ENCODE measurements at places on chromosomes 6 and 20.

- no peak for DNase-seq
Measured at GRCh38 chr20:61818746-61819573, 246.7 kb downstream of the TAF4 start.

GRCh38 chr6:89290401-89291155 lies 24.5 kb downstream of the GABRR2 start:
- no peak for DNase-seq

DNA sequence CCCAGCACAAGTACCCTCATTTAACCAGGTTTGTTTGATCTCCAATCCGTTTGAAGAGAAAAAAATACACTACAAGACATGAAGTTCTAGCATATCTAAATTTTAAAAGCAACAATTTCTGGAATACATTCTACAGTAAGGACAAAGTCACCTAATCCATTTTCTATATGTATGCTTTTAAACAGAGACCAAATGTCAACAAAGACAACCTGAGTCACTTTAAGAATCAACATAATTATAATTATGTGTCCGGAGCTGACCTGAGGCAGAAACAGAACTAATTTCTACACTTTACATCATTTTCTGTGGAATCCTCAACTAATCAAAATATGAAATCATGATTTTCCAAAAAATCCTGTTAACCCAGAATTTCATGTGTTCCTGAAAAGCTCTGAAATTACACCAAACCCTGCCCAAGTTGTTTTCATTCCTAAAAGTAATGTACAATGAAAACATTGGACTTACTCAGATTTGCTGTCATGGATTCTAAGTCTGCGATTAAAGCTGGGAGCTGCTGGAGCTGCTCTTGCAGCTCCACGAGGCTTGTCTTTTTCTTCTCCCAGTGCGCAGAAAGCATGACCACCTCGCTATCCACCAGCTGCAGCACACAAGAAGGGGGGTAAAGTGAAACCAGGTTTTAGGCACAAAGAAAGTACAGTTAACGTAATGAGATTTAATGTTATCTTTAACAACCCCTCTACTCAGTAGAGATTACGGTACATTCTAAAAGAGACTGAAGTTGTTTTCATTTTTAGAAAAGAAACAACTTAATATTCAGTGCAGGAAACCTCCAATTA lies 35.8 kb downstream of the DTNBP1 start:
- DNase-seq = no peak

GRCh38 chr20:59646487-59646886 lies 42.1 kb downstream of the PHACTR3 start:
- no peak for DNase-seq

DNA sequence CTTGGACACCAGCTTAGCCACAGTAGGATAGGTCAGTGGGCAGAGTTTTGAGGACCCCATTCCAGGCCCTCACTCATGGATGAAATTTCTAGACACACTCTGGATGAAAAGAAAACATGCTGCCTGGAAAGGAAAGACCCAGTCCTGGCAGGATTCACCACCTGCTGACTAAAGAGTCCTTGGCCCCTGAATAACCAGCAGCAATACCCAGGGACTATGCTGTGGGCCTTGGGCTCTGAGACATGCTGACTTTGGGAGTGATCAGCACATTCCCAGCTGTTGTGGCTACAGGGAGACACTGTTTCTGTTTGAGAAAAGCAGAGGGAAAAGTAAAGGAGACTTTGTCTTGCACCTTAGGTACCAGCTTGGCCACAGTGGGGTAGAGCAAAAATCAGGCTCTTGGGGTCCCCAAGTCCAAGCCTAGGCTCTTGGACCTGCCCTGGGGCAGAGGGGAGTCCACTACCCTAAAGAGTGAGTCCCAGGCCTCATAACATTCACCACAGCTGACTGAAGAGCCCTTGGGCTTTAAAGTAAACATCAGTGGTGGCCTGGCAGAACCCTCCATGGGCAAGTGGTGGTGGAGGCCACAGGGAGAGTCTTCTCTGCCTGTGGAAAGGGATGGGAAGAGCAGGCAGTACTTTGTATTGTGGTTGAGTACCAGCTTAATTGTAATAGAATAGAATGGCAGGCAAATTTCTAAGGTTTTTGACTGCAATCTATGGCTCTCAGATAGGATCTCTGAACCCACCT lies 516.8 kb downstream of the BCKDHB start:
- no peak for DNase-seq

- no peak for DNase-seq
Measured at GRCh38 chr20:24547967-24548366, 78.5 kb downstream of the SYNDIG1 start.

DNA sequence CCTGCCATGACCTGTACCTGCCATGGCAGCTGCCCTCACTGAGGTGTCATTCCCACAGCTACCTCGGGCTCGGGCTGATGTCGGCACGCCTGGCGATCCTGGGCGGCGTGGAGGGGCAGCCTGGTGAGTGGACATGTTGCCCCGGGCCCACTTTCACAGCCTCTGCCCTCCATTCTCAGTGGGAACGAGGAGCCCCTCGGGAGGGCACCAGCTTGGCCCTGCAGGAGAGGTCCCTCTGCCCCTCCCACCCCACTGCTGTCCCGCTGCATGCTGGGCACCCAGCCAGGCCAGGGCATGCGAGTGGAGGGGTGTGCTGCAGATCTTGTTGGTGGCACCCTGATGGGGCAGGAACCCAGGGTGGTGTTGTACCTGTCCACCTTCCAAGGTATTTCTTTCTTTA lies 23.0 kb downstream of the ENTPD6 start:
- DNase-seq = no peak

- no peak for DNase-seq
Measured at GRCh38 chr6:19865178-19865577, 28.0 kb downstream of the ID4 start.

DNA sequence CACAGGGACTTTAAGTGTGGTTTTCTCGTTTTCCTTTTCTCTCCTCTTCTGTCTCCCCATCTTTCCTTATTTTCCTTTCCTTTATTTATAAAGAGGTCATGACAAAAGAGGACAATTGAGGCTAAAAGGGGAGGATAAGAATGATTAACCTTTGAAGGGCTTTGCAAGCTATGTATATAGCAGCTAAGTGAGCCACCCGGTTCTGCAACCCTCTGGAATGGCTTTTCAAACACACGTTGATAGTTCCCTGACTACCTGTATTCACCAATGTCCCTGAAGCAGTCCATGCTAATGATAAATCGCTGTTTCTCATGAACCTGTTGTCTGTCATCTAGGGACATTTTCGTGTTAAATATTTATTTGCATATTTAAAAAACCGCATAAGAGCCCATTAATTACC lies 124.4 kb upstream of the RALGAPA2 start:
- DNase-seq = no peak

- no peak for DNase-seq
Measured at GRCh38 chr6:81734081-81734480, 18.4 kb downstream of the TENT5A start.

DNA sequence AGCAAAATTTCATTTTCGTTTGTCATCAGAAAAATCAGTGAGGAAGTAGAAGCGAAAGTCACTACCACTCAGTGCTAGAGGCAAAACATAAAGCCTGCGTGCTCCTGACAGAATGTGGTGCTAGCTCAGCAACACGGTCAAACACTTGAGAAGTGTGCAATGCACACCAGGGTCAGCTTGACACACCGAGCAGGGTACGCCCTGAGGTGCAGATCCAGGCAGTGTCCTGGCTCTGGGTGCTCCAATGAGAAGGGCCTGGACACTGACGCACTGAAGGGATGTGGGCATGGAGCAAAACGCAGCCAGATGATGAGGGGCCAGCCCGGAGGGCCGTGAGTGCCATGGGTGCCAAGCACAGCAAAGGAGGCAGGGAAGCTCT lies 5.9 kb downstream of the RNASET2 start:
- DNase-seq = no peak

DNA sequence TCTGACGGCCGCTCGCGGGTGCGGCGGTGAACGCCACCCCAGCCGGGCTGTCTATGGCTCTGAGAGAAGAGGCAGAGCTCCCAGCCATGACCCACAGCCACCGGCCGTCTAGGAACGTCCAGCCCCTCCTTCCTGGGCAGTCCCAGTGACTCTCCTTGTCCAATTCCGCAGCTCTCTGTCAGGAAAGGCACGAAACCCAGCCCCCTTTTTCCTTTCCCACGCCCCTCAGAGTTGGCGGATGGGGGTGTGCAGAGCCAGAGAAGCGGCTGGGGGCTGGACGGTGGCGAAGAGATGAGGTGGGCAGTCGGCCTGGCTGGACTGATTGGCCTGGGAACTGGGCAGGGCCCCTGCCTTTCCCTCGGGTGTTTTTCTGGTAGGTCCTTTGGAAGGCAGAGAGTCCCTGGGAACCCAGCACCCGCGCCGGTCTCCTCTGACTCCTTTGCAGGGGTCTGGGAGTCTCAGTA lies 1.5 kb downstream of the EBF4 start:
- no peak for DNase-seq

GRCh38 chr6:167049275-167049674 lies 50.1 kb downstream of the CEP43 start:
- no peak for DNase-seq

DNA sequence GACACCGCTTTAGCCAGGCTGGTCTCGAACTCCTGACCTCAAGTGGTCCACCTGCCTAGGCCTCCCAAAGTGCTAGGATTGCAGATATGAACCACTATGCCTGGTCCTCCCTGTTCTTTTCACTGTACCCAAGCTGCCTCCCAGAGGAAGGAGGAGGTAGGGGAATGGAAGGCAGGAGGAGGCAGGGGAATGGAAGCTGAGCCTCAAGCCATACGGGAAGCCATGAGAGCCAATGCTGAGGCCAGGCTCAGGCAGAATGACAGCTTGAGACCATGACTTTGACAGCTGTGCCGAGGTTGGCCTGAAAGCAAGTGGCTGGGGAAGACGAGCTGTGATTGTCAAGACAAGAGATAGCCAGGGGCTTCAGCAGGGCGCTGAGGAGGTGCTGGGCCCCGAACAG lies 13.6 kb upstream of the ZNF335 start:
- DNase-seq = no peak

DNA sequence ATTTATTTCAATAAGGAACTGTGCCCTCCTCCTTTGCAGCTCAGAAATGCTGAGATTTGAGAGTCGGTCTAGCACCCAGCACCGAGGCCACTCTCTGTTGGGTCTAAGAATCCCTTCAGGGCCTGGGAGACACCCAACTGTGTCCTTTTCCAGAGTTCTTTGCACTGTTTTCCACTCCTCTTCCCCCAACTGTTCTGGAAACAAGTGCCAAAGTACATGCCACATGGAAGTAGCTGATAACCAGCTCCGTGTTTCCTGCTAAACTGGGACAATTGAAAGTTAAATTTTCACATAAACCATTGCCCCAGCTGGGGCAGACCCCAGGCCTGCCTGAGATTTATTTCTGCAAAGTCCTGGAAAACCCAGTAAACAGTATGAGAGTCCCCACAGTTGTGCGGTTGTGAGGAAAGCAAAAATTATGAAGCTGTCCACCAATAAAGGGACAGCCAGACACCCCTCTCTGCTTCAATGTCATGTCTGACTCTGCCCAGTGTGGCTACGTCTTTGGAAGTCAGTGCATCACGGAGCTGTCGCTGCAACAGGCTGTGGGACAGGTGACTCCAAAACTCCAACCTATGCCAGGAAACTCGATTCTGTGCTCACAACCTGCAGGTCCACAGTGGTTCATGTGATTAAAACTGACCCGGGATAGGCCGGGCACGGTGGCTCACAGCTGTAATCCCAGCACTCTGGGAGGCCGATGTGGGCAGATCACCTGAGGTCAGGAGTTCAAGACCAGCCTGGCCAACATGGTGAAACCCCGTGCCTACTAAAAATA lies 178.0 kb upstream of the AFDN start:
- DNase-seq = no peak

- DNase-seq = no peak
Measured at GRCh38 chr6:106844930-106845329, 129.6 kb downstream of the CD24 start.

DNA sequence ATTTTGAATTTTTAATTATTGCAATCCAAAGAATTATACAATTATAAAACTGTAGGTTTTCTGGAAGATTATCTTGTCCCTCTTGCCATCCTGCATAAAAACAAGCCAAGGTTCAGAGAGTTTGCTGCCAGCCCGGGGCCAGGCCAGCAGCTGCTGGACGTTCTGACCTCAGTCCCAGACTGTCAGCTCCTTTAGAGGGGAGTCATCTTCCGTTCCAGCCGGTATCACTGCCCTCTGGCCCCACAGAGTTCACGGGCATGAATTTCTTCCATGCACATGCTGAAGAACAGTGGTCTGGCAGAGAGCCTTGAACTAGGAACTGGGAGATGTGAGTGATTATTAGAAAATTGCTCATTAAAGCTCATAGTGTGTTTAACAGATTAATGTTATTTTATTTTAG lies 130.4 kb upstream of the QKI start:
- DNase-seq = no peak

- DNase-seq = no peak
Measured at GRCh38 chr20:53493311-53493857, 100.3 kb downstream of the ZNF217 start.

GRCh38 chr6:139343052-139343750 lies 31.2 kb downstream of the CITED2 start:
- peak; percentile 5 for DNase-seq

- DNase-seq = no peak
Measured at GRCh38 chr20:61694682-61695081, 371.0 kb downstream of the TAF4 start.

GRCh38 chr20:47351643-47352331 lies 4.7 kb downstream of the ZMYND8 start:
- DNase-seq = no peak

DNA sequence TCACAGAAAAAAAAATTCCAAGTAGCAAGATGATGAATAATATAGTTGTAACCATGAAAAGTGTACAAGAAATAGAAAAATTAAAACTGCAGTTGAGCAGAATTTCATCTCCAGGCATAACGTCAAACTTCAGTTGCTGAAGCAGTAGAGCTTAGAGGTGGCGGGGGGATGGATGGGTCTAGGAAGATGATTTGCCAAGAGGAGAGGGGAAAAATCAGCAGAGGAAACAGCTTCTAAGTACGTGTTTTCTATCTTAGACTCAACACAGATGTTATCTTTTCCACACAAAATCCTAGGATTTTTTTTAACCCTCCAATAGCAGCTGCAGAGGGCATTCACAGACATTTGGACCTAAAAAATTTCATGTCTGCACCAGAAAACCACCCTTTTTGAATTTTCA lies 136.0 kb downstream of the OPN5 start:
- DNase-seq = no peak

DNA sequence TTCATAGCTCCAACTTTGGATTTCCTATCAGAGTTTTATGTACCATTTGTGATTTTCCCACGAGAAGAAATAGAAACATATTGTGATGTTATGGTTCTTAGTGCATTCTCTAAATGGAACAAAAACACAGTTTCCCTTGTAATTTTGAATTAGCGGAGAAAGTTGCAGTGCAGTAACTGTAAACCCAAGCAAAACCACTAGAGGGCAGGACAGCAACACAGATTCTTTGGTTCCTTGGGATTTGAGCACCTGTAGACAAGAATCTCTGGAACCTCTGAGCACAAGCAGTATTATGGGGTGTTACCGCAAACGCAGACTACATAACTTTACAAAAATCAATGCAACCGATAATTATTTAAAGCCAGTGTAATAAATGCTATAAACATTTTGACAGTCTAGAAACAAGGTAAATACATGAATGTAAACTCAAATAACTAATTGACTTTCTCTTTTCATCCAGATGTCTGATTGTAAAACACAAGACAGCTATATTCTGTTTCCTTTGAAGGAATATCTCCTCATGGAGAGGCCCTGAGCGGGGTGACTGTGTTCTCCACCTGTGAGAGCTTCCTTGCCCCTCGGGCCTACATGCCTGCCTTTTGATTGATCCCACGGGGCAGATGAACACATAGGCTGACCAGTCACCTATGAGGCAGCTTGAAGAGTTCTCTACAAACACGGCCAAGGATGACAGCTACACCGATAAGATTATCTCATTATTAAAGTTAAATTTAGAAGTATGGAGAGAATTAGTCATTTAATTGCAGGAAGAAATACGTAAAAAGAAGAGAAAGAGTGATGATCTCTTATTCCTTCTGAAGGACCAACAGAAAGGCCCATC lies 67.5 kb upstream of the COL21A1 start:
- no peak for DNase-seq

Data from stimulated activated CD4-positive, alpha-beta T cell treated with anti-CD3 and anti-CD28 coated beads, Interleukin-4, amount 100 ng/mL, for 4 hours (primary cell).